SK-N-SH treated with all-trans-retinoic acid at 6 μM for 48 hours (cell line): ENCODE measurements at places on chromosomes 11 and 22.

- no peak for ATAC-seq
These were observed 90.3 kb upstream of the RTL6 start for GRCh38 chr22:44588348-44588747.

DNA sequence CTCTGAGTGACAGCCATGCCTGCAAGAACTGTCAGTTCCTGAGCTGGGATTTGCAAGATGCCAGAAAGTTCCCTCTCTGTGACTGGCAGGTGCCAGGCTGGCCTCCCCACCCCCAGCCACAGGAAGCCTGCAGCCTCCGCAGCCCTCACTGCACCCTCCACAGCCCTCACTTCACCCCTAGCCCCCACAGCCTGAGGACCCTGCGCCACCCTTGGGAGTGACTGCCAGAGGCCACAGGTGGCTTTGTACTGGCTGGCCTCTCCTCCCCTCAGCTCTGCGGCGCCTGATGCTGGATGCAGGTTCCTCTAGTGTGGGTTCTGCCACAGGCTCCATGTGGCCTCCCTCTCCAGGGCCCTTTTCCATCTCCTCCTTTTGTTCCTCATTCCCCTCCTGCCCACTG, 28.7 kb downstream of the MPPED1 start:
- ATAC-seq, result no peak

- no peak for ATAC-seq
These were observed 172.4 kb downstream of the BRD1 start for GRCh38 chr22:49655168-49655812.

DNA sequence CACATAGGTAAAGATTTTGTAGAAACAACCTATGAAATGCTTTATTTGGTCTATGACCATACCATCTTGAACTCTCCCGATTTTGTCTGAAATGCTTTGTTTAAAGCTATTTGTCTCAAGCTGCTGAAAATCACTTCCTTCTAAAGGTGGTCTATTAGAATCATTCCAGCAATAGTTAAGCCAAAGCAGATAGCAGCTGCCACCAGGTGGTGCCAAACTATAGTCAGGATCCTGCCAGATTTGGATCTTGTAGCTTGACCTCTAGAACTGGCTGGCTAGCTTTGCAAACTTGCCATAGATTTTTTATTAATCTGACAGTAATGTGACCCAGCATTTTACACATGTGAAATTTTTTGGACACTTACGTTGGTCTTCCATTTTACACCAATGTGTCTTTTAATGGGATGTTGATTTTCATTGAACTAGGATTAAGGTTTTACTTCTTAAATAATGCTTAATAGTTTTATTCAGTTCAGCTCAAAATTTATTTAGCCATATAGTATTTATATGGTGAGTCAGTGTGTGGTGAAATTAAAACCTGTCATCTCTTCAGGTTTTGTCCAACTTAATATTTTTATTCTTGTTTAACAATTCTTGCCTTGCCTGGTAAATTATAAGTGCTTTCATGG, 19.7 kb downstream of the CTR9 start:
- peak; percentile 88 for ATAC-seq

GRCh38 chr11:15764326-15764725, 592.0 kb downstream of the SOX6 start:
- ATAC-seq, result no peak

- no peak for ATAC-seq
These were observed 80.2 kb downstream of the SGSM3 start for GRCh38 chr22:40450616-40451015.

- ATAC-seq, result peak; percentile 81
These were observed 52.5 kb upstream of the TTC12 start for GRCh38 chr11:113261709-113262475.

DNA sequence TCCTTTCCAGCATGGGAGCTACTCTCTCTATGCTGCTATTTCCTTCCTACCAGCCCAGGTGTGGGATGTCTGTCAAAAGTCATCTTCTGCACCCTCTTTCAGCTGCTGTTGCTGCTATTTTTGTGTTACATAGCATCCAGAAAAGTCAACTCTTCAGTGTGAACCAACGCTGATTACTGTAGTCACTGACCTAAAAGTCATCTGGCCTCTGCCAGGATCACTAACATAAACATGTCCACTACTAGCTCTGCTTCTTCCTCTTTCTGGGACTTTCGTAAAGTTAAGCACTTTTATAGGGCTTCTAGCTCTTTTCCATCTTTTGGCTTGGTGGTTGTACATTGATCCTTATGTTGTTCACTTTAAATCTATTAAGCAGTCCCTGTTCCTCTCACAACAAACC, 90.2 kb upstream of the CARD18 start:
- ATAC-seq, result no peak
